ENCODE measurements at places on chromosomes 4 and X.

GRCh38 chr4:73583666-73584065 is 36.6 kb downstream of the RASSF6 start:
- DNase-seq = no peak

- DNase-seq = no peak
Measured at GRCh38 chrX:95791876-95792275, 892.8 kb upstream of the DIAPH2 start.

- no peak for DNase-seq
Measured at GRCh38 chrX:69263251-69263820, 98.1 kb upstream of the PJA1 start.

- DNase-seq = no peak
Measured at GRCh38 chr4:159400558-159401225, 297.8 kb downstream of the RAPGEF2 start.

DNA sequence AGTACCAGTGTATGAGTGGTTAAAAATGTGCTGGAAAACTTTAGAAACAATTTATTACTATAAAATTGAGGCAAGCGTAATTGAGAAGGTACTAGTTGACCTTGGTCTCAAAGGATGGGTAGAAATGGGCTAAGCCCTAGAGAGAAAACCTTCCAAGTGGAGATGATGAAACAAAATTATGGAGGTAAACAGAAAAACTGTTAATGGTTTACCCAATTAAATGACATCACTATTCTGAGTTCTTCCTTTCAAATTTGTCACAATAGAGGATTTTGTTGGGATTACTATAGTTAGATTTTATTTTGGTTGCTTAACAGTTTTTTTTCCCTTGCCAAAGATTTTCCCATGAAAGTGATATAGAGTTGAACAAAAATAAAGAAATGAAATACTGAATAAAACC is 1302.5 kb upstream of the TENM3 start:
- no peak for DNase-seq

- DNase-seq = no peak
Measured at GRCh38 chrX:44039556-44039955, 66.4 kb upstream of the NDP start.

DNA sequence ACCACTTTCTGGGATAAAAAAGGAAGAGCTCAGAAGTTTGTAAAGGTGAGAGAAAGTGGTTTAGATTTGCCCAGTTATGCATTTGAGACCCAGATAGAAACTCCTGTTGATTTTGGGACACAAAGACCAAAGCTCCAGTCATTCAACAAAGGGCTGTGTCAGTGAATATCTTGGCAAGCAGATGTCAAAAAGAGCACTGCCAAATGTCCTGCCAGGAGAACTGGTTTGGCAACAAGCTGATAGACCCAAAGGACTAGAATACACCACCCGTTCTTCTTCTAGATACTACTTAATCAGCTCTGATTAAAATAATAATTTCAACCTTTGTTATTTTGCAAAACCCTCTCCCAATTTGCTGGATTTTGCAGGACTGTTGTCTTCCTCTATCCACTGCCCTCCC is 121.4 kb downstream of the NHS start:
- no peak for DNase-seq

- DNase-seq = no peak
Measured at GRCh38 chr4:100891808-100892207, 374.0 kb upstream of the EMCN start.

DNA sequence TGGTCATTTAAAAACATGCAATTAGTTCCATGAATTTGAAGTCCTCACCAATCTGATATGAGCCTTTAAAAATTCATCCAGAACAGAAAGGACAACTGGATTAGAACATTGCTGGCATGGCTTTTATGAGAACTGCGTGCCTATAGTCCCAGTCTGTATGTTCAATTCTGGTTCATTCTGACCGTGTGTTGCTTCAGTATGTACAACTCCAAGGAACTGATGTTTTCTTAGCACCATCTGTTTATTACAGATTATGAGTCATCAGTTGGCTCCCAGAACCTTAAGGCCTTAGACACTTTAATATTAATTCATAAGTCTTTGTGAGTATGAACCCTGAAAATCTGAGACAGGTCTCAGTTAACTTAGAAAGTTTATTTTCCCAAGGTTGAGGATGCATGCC is 115.0 kb downstream of the CEP44 start:
- no peak for DNase-seq

GRCh38 chr4:108365551-108365950 is 196.8 kb upstream of the LEF1 start:
- DNase-seq = no peak

- no peak for DNase-seq
Measured at GRCh38 chr4:140947506-140947905, 185.8 kb downstream of the RNF150 start.

DNA sequence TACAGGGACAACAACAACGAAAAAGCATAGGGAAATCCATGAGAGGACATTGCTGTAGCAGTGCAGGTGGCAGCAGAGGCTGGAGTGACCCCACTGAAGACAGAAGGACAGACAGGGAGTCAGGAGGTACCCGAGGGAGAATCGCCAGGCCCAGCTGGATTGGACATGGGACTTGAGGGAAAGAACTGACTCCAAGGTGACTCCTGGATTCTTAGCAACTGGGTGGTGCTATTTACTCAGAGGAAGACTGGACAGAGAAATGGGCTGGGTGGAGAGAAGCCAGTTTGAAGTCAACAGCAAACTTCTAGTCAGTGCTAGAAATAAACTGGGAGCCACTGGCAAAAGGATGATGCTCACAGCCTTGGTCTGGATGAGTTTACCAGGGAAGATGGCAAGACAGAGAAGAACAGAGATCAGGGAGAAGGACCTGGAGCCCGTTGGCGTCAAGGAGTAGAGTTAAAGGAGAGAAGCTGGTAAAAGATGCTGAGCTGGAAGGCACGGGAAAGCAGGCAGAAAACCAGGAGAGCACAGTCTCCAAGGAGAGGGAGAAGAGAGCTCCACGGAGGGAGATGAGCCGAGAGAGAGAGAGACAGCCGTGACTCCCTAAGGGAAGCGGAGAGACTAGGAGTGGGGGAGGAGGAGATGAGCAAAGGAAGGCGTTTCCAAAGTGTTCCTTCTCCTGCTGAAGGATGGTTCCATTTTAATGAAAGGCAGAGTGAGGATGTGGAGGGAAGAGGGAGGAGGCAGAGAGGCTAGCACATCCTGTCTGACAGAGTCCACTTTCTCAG is 119.4 kb downstream of the AFAP1 start:
- DNase-seq = no peak

GRCh38 chrX:108573136-108573535 is 133.5 kb downstream of the COL4A5 start:
- DNase-seq = no peak

Data from NCI-H2171 (cell line).